ENCODE measurements at places on chromosomes 4 and X. TPM values are rescaled to one million over a fixed set of nuclear protein-coding genes. Genes with fewer than 3 reads are reported as not detected.

Gene BMPR1B
- 9.2 TPM for total RNA-seq

DNA sequence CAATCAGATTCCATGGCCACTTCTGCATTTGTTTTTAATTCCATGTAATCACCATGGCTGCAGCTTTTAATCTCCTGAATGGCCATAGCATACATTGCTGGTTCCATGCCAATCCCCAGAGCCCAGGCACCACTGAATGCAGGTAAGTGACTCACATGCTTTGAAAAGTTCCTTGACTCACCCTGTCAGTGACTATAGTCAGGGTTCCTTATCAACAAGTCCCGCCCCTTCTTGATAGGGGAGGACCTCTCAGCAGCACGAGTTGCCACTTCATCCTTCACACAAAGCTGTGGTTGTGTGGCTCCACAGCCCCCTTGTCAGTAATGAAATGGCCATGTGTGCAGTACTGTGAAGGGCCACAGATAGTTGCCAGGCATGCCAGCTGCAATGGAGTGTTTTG is 516.6 kb downstream of the PPARGC1A start:
- DNase-seq = peak; percentile 77

Gene CD38
- not detected for total RNA-seq

Gene EMD
- total RNA-seq = 56.2 TPM

GRCh38 chr4:2289311-2289954 is 27.5 kb upstream of the MXD4 start:
- DNase-seq = no peak

Gene PDK3
- total RNA-seq = 5.2 TPM

Gene GPRASP1
- 1.5 TPM for total RNA-seq
